Stomach (tissue), 19 donors: ENCODE measurements at places on chromosomes 13 and 19.

GRCh38 chr19:43597876-43598275 is 1.5 kb downstream of the ZNF576 start:
- DNase-seq: no peak

DNA sequence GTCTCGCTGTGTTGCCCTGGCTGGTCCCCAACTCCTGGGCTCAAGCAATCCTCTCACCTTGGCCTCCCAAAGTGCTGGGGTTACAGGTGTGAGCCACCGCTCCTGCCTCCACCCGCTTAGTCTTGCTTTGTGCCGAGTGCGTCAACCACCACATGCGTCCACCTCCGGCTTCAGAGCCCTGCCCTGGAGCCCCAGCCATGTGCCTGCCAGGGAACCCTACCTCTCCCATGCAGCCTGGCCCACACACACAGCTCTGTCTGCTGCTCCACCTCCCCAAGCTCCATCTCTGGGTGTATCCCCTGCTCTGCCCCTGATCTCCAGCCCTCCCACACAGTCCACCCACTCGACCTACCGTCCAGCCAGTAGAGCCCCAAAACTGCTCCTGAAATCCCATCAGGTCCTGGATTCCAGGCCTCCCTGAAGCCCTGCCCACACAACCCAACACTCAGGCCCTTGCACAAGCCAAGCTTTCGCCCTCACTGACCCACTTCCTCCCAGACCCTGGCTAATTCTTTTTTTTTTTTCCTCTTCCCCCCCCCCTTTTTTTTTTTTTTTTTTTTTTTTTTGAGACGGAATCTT is 9.6 kb downstream of the CYP2F1 start:
- no peak for DNase-seq

DNA sequence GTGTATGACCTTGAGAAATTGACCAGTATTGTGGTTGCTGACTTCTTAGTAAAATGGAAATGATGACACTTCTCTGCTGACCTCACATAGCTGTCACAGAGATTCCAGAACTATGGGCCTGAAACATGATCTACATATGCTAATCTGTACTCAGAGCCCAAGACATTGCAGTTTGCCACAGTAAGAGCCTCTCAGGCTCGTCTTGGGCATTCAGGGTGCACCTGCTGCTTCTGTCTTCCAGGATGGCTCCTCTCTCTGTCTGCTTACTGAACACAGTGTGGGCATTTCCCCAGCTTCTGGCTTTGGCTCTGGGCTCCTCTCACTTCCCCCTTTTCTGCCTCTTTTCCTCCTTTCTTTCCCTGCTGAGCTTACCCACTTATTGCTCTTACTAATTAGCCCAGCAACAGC is 22.3 kb upstream of the SLC46A3 start:
- DNase-seq: no peak

- DNase-seq: no peak
Measured at GRCh38 chr13:48251611-48252081, 18.6 kb downstream of the ITM2B start.

DNA sequence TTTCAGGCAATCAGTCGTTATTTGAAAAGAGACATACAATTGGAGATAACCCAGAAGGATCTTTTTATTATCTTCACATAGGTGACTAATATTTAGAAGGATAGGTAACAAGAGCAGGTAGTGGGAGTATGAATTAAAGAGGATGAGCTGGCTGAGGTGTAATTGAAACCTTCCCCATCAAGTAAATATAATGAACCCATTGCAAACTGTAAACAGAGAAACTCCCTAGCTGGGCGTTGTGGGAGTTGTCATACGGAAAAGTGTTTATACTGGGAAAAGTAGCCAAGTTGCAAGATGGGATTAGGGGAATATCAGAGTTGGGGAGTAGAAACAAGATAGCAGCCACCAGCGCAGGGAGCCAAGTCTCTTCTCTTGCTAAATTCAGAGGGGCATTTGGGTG is 448.4 kb downstream of the COG6 start:
- DNase-seq: no peak

GRCh38 chr13:111017755-111018459 is 97.2 kb upstream of the ARHGEF7 start:
- no peak for DNase-seq

DNA sequence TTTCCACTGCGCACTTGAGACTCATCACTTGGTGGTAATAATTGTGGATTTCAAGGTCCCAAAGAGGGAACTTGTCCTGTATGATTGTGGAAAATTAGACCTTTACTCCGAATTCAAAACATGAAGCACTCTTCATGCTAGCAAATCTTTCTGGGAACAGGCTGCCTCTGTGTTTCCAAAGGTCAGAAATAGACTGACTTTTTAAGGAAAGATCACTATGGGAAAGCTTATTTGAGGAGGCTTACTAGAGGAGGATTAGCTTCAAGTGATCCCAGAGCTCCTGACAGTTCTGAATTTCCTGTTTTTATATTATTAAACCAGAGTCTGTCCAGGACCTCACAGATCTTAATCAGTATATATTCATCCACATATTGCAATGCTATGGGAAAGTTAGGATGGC is 5.5 kb downstream of the WDFY2 start:
- DNase-seq: no peak

DNA sequence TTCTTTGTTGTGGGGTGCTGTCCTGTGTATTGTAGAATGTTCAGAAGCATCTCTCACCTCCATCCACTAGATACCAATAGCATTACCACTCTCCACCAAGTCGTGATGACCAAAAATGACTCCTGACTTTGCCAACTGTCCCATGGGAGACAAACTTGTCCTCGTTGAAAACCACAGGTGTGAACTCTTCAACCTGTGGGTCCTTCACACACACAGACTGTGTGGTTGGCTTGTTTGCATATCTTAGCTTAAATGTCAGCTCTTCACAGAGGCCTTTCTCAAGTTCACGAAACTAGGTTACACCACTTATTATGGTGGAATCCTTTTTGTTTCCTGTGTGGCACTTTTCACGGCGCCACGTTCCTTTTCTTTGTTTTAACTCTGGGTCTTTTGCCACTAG is 6.8 kb downstream of the GPC5 start:
- DNase-seq: no peak

- DNase-seq: no peak
Measured at GRCh38 chr13:113948034-113948742, 25.7 kb downstream of the C13orf46 start.

DNA sequence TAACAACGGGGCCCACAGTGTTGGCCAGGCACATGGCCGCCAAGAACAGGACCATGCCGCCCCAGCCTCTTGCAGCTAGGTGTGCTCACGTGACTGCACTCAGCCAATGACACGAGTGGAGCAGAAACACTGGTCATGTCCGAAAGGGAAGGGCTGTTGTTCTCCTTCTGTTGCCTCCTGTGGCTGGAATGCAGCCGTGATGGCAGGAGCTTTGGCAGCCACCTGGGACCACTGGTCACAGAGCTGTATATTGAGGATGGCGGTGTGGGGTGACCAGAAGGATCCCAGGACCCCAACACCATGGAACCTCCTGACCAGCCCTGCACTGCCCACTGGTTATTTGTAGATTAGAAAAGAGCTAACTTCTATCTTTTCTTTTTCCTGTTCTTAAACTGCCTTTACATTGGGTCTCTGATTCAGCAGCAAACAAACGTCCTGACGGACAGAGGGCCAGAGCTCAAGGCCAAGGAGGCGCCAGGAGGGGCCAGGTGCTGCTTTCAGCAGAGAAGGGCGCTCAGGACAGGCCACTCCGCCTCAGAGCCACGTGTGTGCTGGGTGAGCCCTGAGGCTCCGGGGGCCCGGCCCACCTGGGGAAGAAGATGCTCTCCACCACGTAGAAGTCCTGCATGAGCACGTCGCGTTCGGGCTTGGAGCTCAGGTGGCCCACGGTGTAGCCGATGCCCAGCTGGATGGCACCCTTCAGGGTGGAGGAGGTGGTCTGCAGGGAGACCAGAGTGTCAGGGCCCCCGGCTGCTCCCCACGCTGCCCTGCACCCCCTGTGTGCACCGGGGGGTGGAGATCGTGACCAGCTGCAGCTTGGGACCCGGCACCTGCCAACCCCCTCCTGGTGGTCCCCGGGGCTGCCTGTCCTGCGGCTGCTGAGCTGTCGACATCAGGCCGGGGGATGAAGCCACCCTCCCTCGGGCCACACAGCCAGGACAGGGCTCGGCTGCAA is 35.0 kb upstream of the CACTIN start:
- DNase-seq: no peak
